ENCODE measurements at places on chromosomes 1 and 21.

- DNase-seq = no peak
These were observed 54.2 kb downstream of the BTBD8 start for GRCh38 chr1:92134331-92134730.

DNA sequence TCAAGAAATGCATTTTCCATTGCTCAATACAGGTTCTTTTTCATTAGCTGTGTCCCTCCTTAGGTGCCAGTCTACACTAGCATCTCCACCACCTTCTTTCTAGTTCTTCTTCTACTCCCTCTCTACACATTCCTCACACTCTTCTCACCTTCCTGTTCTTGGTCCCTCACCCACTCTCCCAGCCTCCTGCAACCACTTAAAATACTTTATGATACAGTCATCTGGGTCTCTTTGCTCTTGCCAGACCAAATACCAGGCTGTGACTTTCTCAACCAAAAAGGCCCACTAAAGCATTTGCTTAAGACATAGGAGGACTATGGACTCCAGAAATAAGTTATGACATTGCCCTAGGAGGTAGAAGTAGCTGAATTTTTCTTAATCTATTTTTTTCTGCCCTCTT lies 35.1 kb downstream of the PIGM start:
- no peak for DNase-seq

DNA sequence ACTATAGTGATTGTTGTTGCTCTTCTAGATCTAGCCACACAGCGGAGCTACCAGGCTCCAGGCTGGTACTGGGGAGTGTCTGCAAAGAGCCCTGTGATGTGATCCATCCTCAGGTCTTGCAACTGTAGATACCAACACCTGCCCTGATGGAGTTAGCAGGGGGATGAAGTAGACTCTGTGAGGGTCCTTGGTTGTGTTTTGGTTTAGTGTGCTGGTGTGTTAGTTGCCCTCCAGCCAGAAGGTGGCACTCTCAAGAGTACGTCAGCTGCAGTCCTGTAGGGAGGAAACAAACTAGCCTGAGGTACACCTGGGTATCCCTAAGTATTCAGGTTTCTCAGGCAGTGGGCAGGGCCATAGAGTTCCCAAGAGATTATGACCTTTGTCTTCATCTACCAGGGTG lies 81.2 kb upstream of the TMPRSS2 start:
- no peak for DNase-seq

DNA sequence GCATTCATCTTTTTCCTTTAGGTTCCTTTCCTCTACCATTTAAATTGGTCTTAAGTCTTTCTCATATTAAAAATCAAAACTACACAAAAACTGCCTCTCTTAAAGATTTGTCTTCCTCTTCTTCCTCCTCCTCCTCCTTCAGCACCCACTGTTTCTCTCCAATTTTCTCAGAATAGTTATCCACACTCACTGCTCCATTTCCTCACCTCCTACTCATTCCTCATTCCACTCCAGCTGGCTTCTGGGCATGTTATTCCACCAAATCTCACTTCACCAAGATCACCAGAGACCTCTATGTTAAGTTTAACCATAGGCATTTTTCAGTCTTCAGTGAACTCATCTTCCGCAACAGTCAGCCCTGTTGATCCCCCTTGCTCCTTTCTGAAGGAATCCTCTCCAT lies 173.7 kb downstream of the SLC35F3 start:
- no peak for DNase-seq

DNA sequence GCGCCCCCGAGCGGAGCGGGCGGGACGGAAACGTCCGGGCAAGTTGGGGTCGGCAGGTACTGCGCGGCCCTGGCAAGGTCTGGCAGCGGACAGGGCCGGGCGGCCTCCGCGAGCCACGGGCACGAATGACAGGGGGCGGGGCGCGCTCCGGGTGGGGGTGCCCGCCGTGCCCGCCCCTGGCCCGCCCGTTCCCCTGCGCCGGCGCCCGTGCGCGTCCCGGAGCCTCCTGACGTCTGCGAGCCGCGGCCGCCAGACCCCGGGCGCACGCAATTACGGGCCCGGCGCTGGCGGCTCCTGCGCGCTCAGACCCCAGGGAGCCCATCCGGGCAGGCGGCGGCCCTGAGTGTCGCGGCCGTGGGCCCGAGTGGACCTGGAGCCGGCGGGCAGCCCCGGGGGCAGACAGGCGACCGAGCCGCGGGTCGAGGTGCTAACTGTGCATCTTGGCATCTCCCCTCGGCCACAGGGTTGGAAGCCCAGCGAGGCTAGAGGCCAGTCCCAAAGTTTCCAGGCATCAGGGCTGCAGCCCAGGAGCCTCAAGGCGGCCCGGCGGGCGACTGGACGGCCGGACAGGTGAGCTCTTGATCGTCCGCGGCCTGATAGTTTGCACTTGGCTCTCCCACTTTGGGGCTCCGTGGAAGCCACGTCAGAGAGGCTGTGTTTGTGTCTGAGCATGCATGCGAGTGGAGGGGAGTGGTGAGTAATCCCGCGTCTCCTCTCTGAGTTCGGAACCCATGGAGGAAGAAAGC lies 918 bp downstream of the MIB2 start:
- no peak for DNase-seq

GRCh38 chr1:176877557-176877956 lies 287.0 kb downstream of the ASTN1 start:
- DNase-seq = no peak

DNA sequence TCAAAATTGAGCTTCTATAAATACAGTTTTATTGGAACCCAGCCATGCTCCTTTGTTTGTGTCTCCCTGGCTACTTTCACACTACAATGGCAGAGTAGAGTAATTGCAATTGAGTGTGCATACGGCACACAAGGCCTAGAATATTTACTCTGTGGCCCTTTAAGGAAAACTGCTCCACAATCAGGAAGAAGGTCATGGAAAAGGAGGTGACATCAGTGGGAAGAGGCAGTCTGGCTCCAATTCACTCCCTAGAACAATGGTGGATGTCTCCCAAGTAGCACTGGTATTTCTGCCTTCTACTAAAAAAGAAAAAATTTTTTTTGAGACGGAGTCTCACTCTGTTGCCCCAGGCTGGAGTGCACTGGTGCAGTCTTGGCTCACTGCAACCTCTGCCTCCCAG lies 51.3 kb downstream of the KRTAP19-8 start:
- no peak for DNase-seq

- DNase-seq = no peak
These were observed 43.4 kb downstream of the SLC45A1 start for GRCh38 chr1:8361198-8361849.

Measured in NCI-H1930 (cell line).